Chondrocyte (in vitro differentiated cells): ENCODE measurements at places on chromosomes 5 and 9.

GRCh38 chr5:56360816-56361215, 127.7 kb upstream of the ANKRD55 start:
- no peak for DNase-seq

GRCh38 chr5:34582371-34582770, 73.8 kb upstream of the RAI14 start:
- DNase-seq, result no peak

GRCh38 chr5:73282923-73283322, 109.9 kb downstream of the TMEM174 start:
- DNase-seq, result no peak

GRCh38 chr5:143402553-143403333, 743 bp downstream of the NR3C1 start:
- DNase-seq, result peak; percentile 86

DNA sequence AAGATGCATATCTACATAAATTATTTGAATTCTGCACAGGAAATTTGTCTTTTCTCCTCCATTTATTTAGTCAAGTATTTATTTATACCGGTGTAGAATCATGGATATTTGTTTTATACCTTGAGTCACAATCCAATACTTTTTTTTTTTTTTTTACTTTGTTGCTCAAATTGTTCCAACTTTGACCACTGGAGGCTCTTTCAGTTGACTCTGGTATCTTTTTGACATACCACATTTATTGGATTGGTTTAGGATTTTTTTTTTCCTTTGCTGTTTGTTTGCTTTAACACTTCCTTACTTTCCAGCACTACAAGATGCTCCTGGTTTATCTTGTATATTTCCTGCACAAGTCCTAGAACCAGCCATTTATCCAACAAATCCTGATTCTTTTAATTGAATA, 543.1 kb upstream of the RIOK2 start:
- DNase-seq, result no peak

DNA sequence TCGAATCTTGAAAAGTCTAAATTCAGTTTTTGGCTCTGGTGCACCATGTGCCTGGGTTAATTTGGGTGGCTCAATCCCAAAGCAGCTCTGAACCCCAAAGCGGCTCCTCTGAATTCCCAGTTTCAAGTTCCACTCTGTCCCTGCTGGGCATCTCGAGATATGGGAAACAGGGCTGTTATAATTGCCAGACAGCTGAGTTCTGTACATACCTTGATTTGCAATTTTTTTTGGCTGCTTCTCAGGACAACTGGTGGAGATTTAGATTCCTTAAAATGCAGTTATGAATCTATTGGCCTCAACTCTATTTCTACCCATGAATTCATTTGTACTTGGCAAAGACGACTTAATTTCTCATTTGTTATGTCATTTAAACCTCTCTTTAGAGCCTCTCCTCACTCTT, 808.5 kb downstream of the TLE4 start:
- DNase-seq, result no peak

GRCh38 chr5:4804691-4805360, 335.3 kb upstream of the ADAMTS16 start:
- DNase-seq, result no peak
